ENCODE measurements at places on chromosomes 16 and 17.

- no peak for DNase-seq
Observed at GRCh38 chr16:31496670-31497069, 11.5 kb downstream of the RUSF1 start.

GRCh38 chr17:76862494-76862893 lies 5.7 kb upstream of the MGAT5B start:
- no peak for DNase-seq

DNA sequence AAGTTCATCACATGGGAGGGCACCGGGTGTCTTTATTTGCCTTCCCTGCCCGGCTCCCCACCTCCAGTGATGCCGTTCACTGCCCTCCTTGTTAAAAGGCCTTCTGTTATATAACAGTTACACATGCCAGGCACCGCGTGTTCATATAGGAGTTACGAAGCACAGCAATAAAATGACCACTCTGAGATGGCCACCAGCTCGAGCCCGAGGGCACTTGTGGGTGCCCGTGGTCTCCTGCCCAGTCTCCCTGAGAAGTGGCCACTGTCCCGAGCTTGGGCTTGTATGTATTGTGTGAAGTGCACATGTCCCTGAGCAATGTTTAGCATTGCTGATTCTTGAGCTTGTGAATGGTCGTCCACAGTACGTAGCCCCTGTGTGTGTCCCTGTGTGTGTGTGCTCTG lies 355.6 kb downstream of the SEC14L1 start:
- DNase-seq = no peak

GRCh38 chr16:86508028-86508946 lies 2.0 kb upstream of the FOXF1 start:
- DNase-seq = no peak

GRCh38 chr16:67395458-67396158 lies 2.3 kb upstream of the TPPP3 start:
- no peak for DNase-seq

DNA sequence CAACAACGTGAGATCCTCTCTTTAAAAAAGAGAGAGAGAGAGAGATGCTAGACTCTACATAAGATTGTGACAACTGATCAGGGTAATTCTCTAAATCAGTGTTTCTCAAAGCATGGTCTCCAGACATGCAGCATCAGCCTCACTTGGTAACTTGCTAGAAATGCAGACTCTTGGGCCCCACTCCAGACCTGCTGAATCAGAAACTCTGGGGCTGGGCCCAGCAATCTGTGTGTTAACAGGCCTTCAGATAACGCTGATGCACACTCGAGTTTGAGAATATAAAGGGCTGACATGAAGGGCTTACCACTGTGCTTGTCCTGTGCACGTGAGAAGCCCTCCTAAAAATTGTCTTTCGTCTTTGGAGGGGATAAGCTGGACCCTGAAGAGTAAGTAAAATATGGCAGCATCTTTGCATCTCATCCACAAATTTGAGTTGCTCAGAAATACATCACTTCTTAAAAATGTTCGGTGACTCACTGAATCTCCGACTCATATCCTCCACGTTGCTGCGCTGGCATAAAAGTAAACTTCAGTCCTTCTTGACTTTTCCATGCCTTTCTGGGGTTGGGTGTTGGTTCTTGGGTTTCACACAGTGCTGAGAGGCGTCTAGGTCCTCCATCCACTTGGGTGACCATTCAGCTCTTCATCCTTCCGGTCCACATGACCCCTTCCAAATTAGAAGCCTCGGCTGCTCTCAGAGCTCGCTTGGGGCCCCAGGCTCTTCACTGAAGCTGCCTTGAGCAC lies 26.1 kb upstream of the KDM8 start:
- DNase-seq = peak; percentile 82

DNA sequence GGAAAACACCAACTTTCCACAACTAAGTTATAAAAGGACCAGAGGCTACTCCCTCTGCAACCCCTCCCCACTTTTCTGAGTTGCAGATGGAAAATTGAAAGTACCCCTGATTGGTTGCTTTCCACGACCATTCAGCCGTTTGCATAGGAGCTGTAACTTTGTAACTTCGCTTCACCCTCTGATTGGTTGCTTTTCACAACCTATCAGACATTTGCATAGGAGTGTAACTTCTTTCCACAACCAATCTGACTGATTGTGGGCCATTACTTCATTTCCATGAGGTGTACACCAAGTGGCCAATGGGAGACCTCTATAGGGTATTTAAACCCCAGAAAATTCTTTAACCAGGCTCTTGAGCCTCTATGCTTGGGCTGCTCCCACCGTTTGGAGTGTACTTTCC lies 644.1 kb downstream of the WWOX start:
- DNase-seq = no peak

GRCh38 chr16:555528-556473 lies 4.4 kb upstream of the PRR35 start:
- no peak for DNase-seq

DNA sequence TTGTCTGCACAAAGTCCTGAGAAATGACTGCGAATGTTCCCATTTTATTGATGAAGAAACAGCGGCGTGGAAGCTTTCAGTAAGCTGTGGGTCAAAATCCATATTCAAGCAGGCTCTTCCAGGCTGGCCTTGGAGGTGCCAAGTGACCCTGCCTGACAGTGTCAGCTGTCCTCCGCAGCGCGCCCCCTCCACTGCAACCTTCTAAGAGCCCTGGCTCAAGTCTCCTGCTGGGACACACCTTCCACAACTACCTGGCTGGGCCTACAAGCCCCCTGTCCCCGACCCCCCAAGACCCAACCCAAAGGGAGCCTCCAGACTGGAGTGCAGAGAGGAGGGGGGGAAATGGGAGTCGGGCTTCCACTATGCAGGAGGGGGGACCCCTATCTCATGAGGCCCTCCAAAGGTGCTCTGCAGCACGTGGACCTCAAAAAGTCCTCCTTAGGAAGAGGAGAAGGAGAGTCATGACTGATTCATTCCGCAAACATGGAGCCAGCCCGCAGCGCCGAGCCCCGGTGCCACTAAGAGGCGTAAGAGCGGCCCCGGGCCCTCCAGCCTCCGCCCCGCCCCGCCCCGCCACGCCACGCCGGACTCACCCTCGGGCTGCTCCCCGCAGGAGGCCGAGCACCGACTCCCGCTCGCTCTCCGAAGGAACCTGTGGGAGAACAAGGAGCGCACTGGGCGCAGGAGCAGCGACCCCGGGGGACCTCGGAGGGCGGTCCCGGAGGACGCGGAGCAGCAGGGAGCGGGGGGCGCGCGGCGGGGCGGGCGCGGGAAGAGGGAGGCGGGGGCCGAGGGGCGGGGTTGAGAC lies 574 bp downstream of the MPP3 start:
- peak; percentile 74 for DNase-seq

- DNase-seq = no peak
Observed at GRCh38 chr16:49344401-49344800, 29.2 kb upstream of the C16orf78 start.

GRCh38 chr16:22366889-22367288 lies 7.5 kb downstream of the CDR2 start:
- no peak for DNase-seq

- DNase-seq = no peak
Observed at GRCh38 chr17:15909481-15909991, 35.4 kb upstream of the ADORA2B start.

DNA sequence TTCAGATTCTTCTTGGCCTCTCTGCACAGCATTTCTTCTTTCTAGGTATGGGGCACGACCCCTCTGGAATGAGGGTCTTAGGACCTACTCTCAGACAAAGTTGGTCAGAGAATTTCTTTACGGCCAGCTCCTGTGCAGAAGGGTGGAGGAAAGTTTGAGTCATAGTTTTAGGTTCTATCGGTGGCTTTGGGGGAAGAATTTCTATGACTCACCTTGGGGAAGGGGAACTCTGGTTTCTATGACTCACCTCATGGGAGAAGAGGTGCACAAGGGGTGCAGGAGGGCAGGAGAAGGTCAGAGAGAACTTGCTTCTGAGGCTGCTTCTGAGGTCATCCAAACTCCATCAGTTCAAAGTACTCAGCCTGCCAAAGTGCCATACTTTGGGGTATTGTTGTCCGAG lies 2.5 kb upstream of the ABCC12 start:
- DNase-seq = peak; percentile 80

DNA sequence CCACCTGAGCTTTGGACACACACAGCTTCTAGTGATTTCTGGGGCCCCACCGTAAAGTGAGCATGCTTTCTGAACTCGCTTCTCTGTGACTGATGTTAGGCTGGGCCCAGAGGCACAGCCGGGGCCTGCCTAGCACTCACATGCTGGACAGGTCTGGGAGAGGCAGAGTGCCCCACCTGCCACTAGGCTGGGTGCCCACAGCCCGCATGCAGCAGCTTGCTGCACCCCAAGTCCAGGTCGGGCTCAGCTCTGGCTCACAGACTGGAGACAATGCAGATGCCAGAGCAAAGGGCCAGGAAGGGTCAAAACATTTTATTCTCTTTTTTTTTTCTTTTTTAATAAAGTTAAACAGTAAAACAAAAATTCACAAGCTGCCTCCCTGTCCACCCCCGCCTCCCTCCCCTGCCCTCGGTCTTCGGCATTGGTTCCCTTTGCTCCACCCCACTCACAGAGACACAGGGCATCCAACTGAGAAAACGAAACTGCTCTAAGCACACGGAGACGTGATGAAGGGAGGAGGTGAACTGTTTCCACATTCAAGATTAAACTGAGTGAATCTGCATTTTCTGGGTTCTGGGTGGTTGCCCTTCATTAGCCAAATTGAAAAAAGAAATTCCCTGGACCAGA lies 9.7 kb downstream of the CNP start:
- DNase-seq = no peak

GRCh38 chr17:57892820-57893595 lies 43.2 kb upstream of the MRPS23 start:
- DNase-seq = peak; percentile 96

- no peak for DNase-seq
Observed at GRCh38 chr16:31022544-31023251, 10.7 kb upstream of the STX4 start.

DNA sequence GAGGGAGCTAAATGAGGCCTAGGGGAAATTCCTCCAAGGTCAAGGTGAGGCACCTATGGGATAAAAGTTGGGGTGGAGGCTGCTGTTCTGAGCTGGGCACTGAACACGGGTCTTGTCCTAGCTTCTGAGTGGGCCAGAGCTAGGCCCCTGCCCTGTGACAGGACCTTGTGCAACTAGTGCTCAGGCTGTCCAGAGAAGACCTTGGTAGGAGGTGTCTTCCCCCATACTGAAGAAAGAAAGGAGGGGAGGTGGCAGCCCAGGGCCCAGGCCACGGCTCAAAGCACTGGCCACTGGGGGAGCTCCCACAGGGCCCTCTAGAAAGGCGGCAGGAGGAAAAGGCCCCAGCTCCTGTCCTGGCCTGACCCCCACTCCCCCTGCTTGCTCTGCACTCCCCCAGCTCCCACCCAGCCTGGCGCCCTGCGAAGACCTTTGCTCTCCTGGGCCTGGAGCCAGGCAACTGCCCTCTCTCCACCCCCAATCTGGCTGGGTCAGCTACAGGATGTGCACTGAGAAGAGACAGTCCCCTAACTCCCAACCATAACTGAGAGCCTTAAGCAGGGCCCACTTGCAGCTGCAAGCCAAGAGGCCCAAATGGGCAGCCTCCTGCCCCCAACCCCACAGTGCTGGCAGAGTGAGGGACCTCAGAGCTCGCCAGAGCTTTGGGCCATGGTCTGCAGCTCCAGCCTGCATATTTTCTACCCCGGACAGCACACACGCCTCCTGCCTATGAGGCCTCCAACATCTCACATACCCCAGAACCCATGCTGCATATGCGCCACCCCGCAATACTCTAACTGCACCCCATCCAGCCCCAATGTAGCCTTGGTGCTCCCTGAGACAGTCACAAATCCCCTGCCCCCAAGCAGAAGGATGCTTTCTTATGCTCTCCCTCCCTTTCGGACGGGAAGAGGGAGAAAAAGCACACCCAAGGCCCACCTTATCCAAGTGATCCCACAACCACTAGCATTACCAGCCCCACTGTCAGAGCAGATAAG lies 15.3 kb downstream of the HSD11B2 start:
- no peak for DNase-seq

GRCh38 chr17:38674014-38674748 lies 576 bp downstream of the EPOP start:
- DNase-seq = no peak

GRCh38 chr17:52079496-52079895 lies 79.0 kb downstream of the CA10 start:
- DNase-seq = no peak

- no peak for DNase-seq
Observed at GRCh38 chr17:4135489-4135888, 7.3 kb downstream of the ZZEF1 start.

DNA sequence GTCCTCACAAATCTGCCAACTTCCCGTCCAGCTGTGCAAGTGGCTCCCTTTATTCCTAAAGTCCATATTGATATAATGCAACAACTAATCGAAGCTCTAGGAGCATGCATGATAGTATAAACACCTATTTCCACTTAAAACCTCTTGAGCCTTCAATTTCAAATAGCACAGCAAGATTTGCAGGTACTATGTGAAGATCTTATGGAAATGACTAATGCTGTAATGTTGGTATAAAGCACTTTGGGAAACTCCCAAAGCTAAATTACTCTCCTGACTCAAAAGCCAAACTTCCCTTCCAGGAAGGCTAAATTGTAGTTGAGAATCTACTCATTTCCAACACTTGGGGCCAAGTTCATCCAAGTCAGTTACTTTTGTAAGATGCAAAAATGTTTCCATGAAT lies 287.6 kb upstream of the CDH11 start:
- peak; percentile 44 for DNase-seq

DNA sequence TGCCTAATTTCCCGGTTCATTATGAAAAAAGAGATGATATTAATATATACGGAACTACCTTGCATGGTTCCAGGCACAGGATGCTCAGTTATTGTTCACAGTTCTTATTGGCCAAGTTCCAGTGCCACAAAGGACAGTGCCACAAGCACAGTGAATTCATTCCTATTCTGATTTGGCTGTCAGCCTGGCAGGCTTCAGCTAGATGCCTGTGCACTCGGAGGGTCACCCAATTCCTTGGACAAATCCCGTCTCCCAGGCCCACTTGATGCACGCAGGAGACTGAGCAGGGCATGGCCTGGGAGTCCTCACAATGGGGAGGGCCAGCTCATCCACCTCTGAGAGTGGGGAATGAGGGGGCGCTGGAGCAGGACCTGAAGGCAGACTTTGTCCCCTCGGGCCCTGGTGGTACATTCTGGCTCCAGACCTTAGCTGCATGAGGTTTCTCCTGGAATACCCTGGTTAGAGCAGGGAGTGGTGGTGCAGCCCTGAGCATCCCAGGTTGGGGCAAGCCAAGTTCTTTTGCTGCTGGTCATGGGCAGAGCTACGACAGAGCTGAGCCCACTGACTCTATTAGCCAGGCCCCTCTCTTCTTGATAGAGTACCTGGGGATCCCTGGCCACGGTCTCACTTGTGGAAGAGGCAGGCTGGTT lies 41.4 kb downstream of the MIS12 start:
- no peak for DNase-seq

DNA sequence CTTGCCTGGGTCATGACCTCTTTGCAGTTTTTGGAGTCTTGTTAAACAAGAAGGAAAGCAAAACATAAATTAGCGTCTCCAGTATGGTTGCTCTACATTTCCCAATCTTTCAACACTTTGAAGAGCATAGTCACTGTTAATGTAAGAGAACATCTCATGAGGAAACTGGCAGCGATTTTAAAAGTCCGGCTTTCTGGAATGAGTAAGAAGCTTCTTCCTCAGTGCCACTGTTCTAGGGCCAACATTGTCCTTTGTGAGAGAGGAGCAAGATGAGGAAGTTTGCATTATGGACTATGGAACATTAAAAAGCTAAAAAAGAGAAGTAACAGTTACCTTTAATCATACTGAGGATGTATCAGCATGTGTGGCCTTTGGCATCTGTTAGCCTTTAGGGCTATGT lies 73.1 kb downstream of the WNT3 start:
- DNase-seq = no peak

- DNase-seq = no peak
Observed at GRCh38 chr16:10601444-10602408, 21.3 kb upstream of the EMP2 start.

GRCh38 chr17:29176558-29177351 lies 3.4 kb downstream of the MYO18A start:
- peak; percentile 29 for DNase-seq
